Activated T-cell treated with anti-CD3 and anti-CD28 coated beads for 4 hours (primary cell): ENCODE measurements at places on chromosomes 2 and 18.

- DNase-seq: no peak
Observed at GRCh38 chr2:17162713-17163112, 355.5 kb downstream of the RAD51AP2 start.

GRCh38 chr2:133680343-133681049 lies 112.2 kb upstream of the NCKAP5 start:
- no peak for DNase-seq

- DNase-seq: no peak
Observed at GRCh38 chr18:24364177-24364576, 33.4 kb downstream of the OSBPL1A start.

- no peak for DNase-seq
Observed at GRCh38 chr2:65276609-65277008, 49.0 kb downstream of the ACTR2 start.

DNA sequence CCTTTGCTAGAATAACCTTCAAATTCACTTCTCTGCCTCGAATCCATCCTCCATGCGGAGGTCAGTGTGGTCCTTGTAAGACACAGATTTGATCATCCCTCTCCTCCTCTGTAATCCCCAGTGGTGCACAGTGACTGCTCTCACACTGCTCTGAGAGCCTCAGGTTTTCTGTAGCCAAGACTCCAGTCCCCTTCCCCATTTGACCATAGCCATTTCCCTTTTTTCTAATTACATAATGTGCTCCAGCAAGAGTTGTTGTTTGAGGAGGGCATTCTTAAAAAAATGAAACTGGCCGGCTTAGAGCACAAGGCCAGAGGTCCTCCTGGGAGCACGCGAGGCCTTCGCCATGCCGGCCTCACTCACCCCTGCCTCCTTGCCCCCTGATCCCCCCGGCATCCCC lies 34.7 kb upstream of the LPIN1 start:
- no peak for DNase-seq

DNA sequence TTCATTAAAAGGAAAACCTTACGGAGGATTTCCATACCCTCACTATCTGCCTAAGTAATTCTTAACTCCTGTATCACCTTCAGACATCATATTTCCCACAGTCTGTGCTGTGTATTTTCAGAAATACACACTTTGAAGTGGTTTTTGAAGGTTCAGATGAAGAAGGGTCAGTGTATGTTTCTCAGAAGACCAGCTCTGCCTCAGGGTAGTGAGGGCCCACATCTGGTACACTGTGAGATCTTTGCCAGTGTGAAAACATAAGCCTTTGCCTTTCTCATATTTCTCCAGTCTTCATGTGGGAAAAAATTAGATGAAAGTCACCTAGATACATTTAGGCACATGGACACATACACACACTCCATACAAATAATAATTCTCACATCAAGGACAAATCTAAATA lies 408.4 kb downstream of the RIT2 start:
- no peak for DNase-seq

DNA sequence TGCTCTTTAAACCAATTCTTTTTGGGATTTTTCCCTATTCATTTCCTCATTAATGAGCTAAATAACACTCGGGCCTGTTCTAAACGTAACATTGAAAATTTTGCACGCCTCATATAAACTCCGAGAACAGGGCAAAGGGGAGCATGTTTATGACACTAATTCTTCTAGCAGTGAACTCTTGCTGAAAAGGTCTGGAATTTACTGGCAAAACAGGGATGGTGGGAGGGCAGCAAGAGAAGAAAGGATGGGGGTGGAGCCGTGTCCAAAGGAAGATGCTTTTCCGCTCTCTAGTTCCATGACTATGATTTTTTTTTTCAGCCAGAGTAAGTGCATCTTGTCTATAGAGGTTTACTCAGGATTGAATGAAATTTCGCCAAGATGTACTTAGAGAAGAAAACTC lies 50.0 kb upstream of the IL1R1 start:
- DNase-seq: no peak

DNA sequence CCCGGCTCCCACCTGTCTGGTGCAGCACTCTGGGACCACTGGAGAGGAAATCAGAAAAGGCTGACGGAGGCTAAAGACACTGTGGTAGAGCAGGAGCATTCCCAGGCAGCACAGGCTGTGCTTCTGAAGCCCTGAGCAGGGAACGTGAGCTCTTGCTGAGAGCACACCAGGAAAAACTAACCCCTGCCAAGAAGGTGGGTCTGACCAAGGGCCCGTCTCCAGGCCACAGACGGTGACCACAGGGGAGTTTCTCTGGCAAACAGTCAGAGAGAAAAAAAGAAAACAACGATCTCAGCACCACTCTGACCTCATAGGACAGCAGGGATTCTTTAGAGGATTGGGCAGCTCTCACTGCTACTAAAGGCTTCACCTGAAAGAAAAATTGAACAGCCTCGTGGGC lies 201.4 kb downstream of the AFF3 start:
- no peak for DNase-seq

GRCh38 chr18:64238076-64238475 lies 89.2 kb upstream of the LINC00305 start:
- DNase-seq: no peak

GRCh38 chr2:238465487-238466242 lies 38.9 kb downstream of the ASB1 start:
- DNase-seq: no peak

DNA sequence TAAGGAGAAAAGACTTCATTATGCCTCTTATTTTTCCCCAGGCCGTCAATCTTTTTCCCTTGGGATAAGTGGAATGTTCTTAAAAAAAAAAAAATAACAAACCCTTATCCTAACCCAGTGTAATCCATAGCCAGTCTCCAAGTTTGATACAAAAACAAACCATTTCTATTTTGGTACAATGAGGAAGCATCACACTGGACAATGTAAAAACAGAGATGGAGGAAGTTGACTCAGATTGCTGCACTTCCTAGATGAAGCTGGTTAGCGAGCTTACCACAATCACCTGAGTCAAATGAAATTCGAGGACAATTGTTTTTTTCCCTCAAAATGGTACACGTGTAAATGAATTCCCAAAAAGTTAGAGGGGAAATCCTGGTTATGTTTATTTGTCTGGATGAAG lies 259.7 kb downstream of the TCF4 start:
- DNase-seq: no peak

- DNase-seq: no peak
Observed at GRCh38 chr2:12051831-12052230, 305.4 kb downstream of the LPIN1 start.

DNA sequence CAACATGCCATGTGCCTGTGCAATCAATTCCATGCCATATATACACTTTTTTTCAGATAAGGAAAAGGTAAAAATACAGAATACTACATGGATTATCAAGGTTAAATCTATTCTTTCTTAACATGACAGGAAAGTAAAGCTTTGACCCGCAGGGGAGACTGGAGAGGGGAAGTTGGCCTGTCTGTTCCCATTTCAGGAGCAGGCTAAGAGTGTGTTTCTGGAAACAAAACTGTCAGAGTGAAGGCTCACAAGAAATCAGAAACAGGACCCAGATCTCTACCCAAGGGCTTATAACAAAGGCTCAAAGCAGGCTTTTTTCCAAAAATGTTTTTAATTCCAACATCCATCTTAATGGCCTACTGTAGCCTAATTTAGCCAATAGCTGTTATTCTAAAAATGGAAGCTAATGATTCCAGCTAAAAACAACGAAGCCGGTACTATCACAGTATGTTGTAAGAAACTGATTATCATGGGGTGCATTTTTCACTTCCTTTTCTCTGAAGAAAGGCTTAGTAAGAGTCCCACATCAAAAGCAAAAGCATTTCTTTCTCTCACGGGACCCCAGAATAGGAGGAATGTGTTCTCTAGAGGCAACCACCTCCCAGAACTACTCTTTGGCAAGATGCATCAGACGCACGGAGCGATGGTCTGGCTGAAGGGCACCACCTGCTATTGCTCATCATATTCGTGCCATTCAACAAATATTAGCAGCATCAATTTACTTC lies 41.4 kb downstream of the FECH start:
- no peak for DNase-seq

DNA sequence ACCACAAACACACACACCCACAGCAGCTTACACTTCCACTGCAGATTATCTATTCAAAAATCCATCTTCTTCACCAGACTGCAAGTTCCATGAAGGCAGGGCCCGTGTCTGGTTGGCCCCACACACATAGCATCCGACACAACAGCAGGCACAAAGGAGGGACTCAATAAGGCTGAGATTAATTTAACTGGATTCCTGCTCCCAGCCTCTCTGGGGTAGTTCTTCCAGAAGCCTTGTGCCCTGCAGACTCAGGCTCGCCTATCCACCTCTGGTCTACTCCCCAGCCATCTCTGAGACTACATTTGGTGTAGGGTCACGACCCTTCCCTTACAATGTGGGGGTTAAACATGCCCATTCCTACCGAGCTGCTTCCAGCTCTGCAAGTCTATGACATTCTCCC lies 57.7 kb downstream of the TRABD2A start:
- DNase-seq: no peak

GRCh38 chr2:219556413-219556812 lies 12.6 kb downstream of the TMEM198 start:
- no peak for DNase-seq

- no peak for DNase-seq
Observed at GRCh38 chr18:73895701-73896100, 251.9 kb downstream of the FBXO15 start.

DNA sequence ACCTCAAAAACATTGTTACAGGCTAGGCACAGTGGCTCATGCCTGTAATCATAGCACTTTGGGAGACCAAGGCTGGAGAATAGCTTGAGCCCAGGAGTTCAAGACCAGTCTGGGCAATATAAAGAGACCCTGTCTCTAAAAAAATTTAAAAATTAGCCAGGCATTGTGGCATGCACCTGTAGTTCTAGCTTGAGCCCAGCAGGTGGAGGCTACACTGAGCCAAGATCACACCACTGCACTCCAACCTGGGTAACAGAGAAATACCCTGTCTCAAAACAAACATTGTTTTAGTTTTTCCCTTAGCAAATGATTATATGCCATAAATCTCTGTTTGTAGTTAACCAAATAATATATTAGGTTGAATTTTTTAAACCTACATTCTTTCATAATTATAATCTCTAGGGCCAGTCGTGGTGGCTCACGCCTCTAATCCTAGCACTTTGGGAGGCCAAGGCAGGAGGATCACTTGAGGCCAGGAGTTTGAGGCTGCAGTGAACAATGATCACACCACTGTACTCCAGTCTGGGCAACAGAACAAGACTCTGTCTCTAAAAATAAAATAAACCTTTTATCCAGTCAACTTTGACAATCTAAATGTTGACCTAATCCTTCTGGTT lies 13.3 kb upstream of the CYP20A1 start:
- peak; percentile 10 for DNase-seq

GRCh38 chr18:36412778-36413177 lies 115.3 kb downstream of the FHOD3 start:
- no peak for DNase-seq

DNA sequence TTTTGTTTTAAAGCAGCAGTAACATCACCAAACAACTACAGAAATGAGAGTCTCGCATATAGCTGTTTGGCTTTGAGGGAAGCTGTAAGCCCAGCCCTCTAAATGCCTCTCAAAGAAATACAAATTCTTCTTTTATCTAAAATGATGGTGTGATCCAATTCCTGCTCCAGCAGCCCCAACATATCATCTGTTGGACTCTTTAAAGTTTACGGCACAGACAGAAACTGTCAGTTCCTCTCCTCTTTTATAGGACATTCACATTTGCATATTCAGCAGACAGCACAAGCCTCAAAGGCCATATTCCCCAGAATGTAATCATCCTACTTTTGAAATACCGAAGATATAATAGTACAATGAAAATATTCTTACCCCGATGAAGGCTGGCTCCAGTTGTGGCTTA lies 216.9 kb upstream of the REV1 start:
- no peak for DNase-seq

- DNase-seq: no peak
Observed at GRCh38 chr2:38138419-38138818, 62.5 kb upstream of the CYP1B1 start.

DNA sequence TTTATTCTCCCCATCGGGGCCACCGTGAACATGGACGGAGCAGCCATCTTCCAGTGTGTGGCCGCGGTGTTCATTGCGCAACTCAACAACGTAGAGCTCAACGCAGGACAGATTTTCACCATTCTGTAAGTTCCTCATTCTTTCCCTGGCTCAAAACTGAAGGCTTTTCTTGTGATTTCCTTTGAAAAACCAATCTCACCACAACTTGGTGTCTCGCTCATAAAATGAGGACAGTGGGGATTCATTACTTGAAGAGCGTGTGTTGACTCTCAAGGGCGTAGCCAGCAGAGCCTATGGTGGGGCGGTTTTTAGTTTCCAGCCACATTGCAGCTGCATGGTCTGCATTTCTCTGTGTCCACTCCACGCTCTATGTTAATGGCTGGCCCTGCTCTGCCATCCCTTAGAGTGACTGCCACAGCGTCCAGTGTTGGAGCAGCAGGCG lies 29.0 kb downstream of the SLC1A4 start:
- DNase-seq: no peak

GRCh38 chr2:65649811-65650589 lies 217.6 kb upstream of the SPRED2 start:
- no peak for DNase-seq

DNA sequence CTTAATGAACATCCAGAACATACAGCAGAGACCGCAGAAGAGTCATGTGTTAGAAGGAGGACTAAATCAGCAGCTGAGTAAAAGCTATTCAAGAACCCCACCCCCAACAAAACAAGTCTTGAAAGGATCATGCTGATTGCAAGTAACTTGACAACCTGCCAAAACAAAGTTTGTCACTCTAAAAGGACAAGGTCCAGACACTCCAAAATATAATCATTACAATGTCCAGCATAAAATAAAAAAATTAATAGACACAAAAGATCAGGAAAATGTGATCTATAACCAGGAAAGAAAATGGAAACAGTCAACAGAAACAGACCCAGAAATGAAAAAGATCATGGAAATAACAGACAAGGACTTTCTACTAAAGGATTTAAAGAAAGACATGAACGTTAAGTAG lies 28.5 kb downstream of the CCDC88A start:
- DNase-seq: no peak

GRCh38 chr2:177298191-177298590 lies 33.7 kb upstream of the NFE2L2 start:
- DNase-seq: no peak

DNA sequence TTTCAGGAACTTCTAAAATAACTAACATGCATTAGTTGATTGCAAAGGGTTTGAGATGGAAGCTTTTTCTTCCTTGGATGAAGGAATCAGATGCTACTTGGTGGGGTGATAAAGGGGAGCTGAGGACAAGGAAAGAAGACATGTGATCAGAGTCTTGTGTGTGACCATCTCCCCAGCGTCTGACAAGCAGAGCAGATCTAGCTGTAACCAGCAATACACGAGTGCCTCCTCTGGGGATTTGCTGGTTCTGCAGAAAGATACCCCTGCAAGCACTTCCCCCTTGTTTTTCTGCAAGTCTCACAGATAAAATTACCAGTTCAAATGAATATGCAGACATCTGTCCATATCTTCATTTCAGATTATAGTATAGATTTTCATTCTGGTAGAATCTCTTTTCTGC lies 2.7 kb downstream of the CDH7 start:
- DNase-seq: no peak

DNA sequence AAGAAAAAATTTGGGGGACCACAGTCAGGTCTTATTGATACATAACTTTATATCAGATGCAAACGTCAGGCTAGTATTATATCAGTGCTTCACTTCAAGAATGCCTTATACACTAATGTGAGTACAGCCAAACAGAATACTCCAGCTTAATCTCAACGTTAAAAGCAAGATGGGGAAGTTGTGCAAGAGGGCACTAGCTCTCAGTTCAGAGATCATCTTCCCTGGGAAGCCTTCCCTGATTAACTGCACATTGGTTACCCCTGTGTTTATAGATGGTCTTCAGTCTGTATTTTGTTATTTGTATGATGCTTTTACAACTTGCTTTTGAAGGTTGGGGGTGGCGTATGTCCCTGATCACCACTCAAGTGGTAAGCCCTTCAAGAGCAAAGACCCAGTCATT lies 11.4 kb downstream of the EPAS1 start:
- no peak for DNase-seq
